ENCODE measurements at places on chromosomes 11 and 22.

GRCh38 chr11:73752903-73753302, 8.0 kb downstream of the RAB6A start:
- DNase-seq: no peak

DNA sequence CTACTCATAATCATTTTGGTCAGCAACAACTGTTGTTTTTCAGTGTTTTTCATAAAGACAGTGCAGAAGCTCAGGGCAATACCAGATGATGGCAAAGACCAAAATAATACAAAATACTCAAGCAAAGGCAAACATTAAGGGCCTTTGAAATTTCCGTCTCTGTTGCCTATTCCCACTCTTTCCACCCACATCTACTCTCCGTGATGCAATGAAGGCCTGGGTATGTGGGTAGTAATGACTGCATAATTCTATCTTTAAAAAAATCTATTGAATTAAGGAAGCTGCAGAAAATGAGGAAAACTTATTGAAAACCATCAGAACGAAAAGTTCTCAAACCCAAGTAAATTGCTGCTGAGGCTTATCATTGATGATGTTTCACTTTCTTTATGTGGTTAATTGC, 203.3 kb downstream of the MAML2 start:
- no peak for DNase-seq

DNA sequence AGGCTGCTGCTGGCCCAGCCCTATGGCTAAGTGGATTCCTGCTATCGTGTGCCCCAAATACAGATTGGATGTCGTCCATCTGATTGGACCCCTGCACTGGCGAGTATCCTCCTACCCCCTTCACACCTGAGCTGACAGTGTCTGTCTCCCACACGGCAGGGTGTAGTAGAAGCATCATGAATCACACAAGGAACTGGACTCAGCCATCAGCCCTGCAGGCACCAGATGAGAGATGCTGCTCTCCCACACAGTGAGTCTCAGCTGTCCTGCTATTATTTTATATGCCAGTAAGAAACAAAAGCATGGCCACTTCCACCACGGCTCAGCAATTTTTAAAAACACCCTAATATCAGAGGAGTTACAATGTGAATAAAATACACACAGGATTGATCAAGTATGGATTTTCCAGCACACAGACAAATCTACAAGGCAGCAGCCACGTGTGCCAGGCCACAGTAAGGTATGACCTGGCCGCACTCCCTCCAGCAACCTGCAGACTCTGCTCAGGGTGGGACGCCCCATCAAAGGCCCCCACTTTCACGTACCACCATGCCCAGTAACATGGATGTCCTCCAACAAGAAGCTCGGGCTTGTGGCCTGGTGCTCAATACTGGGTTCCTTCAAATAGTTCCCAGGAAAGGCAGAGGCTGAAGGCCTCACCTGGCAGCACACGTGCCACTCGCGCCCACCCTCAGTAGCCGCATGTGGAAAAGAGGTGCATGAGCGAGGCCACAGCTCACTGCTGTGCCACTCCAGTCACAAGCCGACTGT, 16.4 kb upstream of the SLC25A1 start:
- no peak for DNase-seq

DNA sequence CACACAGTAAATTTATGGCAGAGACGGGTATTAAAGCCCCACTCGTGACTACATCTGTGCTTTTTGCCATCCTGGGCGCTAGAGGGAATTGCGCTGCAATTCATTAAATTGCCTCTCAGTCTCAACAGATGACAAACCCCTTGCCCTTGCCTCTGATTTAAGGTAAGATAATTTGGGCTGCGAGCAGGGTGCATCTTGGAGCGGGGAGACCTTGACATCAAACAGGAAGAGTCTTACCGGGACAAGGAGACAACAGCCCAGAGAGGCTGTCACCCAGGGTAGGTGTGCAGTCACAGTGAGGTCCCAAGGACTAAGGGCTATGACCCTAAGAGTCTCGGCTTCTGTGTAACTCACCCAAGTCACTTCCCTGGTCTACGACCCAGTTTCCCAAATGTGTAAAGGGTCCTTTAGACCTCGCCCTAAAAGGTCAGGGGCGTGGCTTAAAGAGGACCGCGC, 449 bp upstream of the TOM1 start:
- no peak for DNase-seq

DNA sequence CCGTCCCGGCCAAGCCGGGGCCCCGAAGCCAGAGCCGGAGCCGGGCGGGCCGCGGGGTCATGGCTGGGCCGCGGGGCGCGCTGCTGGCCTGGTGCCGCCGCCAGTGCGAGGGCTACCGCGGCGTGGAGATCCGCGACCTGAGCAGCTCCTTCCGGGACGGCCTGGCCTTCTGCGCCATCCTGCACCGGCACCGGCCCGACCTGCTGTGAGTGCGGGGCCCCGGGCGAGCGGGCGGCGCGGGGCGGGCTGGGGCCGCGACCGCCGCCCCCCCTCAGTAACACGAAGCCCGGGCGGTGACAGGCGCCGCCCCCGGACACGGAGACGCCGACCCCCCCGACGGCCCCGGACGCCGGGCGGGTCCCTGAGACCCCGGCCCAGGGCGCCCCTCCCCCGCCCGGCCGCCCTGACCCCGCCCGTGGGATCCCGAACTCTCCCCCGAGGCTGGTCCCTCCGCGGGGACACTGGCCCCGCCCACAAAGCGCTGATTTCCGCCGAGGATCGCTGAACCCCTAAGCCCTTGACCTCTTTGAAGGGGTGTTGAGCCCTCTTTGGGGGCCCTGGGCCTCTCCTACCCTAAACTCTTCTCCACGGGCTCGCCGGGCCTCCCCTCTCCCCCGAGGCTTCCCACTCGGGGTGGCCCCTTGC, 389 bp downstream of the MICALL1 start:
- peak; percentile 26 for DNase-seq

- DNase-seq: no peak
These were observed 57.6 kb upstream of the NECTIN1 start for GRCh38 chr11:119786431-119787073.
